ENCODE measurements at places on chromosomes 16 and 17.

DNA sequence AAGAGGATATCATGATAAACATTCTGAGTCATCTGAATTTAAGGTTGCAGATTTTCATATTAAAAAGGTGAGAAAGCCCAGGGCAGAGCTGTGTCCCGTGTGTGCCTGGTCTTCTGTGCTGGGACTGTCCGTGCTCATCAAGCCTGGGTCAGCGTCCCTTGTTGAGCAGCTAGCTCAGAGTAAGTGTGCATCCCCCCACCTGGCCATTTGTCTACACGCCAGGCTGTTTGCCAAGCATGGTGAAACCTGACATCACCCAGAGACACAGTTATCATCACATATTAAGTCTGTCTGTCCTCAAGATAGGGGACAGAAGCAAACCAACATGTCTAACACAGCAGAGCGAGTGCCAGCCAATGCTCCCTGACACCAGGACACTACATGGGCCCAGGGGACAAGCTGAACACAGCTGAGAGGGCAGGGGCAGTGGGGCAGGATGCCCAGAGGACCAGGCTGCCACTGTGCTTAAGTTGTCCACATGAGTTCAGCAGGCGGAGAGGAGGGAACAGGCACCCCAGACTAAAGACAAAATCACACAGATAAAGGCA is 57.9 kb upstream of the CNEP1R1 start:
- no peak overlapping the region for H3K27ac ChIP-seq
- no peak overlapping the region for H3K4me3 ChIP-seq
- no peaks in the 10 kb centered on the region for H3K36me3 ChIP-seq
- no peaks in the 10 kb centered on the region for H3K4me1 ChIP-seq

DNA sequence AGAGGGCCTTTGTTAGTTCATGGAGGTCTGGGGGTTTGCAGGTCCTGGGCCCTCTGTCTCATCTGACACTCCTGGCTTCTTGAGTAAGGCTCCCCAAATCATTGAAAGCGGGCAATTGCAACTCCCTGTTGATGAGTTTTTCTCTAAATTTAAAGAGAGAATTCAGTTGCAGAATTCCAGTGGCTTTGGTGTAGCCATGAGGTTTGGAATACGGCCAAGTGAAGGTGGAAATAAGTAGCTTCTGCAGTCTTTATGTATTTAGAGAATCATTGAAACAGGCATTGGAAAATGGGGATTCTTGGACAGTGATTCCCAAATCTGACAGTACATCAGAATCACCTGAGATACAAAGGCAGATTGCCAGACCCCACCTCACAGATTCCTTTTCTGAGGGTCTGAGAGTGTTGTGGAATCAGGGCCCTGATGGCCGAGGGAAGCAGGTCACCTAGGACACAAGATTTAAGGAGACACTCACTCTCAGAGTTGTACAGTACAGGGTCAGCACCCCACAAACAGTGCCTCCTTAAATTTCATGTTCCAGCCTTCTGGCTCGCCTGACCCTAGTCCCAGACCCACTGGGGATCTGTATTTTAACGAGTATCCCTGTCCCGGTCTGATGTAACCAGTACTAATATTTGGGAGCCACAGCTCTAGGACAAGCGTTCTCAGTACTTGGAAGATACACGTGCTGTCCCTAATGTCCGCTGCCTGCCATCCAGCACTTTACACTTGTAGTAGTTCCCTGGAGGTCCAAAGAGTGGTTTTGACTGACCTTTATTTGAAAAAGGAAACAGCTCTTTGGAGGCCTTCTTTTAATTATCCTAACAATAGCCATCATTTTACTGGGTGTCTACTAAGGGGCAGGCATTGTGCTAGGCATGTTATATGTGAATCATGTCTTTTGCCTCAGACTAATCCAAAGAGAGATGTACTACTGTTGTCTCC is 37.8 kb downstream of the YPEL2 start:
- H3K27me3 ChIP-seq, result no peaks in the 10 kb centered on the region
- peak overlapping the region; percentile 83 for H3K27ac ChIP-seq
- no peak overlapping the region for H3K4me3 ChIP-seq
- no peak for DNase-seq

- H3K36me3 ChIP-seq, result no peaks in the 10 kb centered on the region
- H3K4me1 ChIP-seq, result no peaks in the 10 kb centered on the region
- no peaks in the 10 kb centered on the region for H3K27me3 ChIP-seq
Measured at GRCh38 chr16:21608639-21609328, 9.4 kb downstream of the METTL9 start.

DNA sequence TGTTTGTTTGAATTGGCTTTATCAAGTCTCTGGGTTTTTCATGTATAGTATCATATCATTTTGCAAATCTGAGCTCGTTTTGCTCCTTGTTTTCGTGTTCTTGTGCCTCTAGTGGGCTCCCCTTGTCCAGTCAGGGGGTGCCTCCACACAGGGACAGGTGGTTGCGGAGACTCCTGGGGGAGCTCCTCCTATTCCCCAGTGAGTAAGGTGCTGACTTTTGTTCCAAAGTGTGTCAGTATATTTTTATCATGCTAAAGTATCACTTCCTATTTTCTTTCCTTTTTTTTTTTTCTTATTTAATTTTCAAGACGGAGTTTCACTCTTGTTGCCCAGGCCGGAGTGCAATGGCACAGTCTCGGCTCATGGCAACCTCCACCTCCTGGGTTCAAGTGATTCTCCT is 30.3 kb upstream of the IL17C start:
- no peak for DNase-seq
- no peak overlapping the region for H3K27ac ChIP-seq
- H3K36me3 ChIP-seq, result no peaks in the 10 kb centered on the region
- no peaks in the 10 kb centered on the region for H3K27me3 ChIP-seq
- no peak overlapping the region for H3K4me3 ChIP-seq

DNA sequence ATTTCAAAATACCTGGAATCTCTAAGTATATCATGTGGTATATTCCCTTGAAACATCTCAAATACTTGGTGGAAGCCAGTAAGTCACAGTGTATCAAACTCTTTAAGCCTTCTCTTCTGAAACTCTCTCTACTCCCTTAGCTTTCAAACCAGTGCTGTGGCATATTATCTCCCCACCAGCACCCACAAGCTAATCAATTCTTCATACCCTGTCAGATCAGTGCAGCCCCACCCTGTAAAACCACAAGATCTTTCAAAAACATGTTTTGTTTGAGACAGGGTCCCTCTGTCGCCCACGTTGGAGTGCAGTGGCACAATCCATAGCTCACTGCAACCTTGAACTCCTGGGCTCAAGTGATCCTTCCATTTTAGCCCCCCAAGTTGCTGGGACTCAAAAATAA is 91.6 kb upstream of the C17orf78 start:
- DNase-seq, result no peak
- no peak overlapping the region for H3K4me3 ChIP-seq
- H3K4me1 ChIP-seq, result no peaks in the 10 kb centered on the region
- no peaks in the 10 kb centered on the region for H3K36me3 ChIP-seq
- no peak overlapping the region for H3K27ac ChIP-seq

DNA sequence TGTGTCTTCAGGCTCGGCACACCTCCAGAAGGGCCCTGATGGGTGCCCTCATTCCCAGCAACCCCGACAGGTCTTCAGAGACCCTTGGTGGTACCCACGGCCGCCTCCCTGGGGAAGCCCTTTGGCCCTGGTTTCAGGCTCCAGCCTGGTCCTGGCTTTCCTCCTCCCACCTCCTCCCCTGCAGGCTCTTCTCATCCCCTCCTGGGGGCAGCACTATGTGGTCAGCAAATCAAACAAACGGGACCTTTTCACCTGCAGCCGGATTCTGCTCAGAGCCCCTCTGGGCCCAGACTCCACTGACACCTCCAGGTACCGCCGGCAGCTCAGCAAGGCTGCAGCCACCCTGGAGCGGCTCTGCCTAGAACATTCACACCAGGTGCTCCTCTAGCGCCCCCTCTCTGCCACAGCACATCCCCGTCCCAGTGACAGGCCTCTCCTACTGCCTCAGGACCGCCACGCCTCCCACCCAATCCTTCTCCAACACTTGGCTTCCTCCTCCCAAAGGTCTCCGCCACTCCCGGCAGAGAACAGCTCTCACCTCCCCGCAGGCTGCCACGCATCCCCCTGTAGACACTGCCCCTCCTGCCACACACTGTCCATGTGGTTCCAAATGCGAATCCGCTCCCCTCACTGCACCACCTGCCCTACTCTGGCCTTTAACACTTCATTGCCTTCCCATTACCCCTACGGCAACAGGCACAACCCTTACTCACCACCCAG is 12.0 kb downstream of the CORO7 start:
- DNase-seq, result no peak
- H3K4me1 ChIP-seq, result no peaks in the 10 kb centered on the region
- no peaks in the 10 kb centered on the region for H3K36me3 ChIP-seq

- H3K36me3 ChIP-seq, result no peaks in the 10 kb centered on the region
- no peak for DNase-seq
- no peak overlapping the region for H3K27ac ChIP-seq
- H3K4me1 ChIP-seq, result no peaks in the 10 kb centered on the region
- no peak overlapping the region for H3K4me3 ChIP-seq
- H3K27me3 ChIP-seq, result no peaks in the 10 kb centered on the region
Measured at GRCh38 chr17:58246104-58246740, 7.8 kb downstream of the LPO start.

GRCh38 chr16:51524555-51525373 is 373.7 kb upstream of the SALL1 start:
- no peak overlapping the region for H3K27ac ChIP-seq
- H3K36me3 ChIP-seq, result no peaks in the 10 kb centered on the region
- H3K4me1 ChIP-seq, result no peaks in the 10 kb centered on the region
- DNase-seq, result no peak
- H3K4me3 ChIP-seq, result no peak overlapping the region
- H3K27me3 ChIP-seq, result no peaks in the 10 kb centered on the region

DNA sequence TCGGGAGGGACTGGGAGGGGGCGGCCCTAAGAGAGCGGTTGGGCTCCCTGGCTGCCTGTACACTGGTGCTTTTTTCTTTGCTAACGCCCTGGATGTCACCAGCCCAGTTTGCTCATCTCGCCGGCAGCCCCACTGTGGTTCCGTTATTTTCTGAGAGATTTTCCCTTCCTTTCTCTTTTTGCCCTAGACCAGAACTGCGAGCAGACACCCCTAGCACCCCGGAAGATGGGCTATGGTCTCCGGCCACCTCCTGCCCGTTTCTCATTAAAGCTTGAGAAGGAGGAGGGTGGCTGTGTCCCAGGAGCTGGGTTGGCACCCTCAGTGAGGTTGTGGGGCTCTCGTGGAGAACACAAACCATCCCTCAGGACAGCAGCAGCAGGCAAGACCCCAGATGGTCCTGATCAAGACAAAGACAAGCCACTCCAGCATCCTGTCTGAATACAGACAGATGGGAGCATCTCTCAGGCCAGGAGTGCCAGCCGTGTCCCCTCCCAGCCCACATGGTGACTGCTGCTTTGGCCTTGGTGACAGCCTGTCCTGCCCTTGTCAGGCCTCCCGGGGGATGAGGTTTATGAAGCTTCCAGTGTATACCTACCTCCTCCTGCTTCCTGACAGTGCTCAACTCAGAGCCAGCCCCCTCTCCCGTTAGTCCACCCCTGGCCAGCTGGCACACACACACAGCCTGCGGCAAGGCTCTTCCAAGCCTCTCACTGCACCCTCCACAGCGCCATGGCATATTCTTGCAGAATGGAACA is 77.2 kb downstream of the KCNJ12 start:
- H3K36me3 ChIP-seq, result no peaks in the 10 kb centered on the region
- no peak overlapping the region for H3K4me3 ChIP-seq
- no peak overlapping the region for H3K27ac ChIP-seq
- no peak for DNase-seq
- no peaks in the 10 kb centered on the region for H3K4me1 ChIP-seq

GRCh38 chr17:66580184-66580955 is 254.5 kb upstream of the CACNG5 start:
- no peak overlapping the region for H3K4me3 ChIP-seq
- H3K36me3 ChIP-seq, result no peaks in the 10 kb centered on the region
- no peak for DNase-seq
- no peaks in the 10 kb centered on the region for H3K27me3 ChIP-seq
- no peaks in the 10 kb centered on the region for H3K4me1 ChIP-seq
- H3K27ac ChIP-seq, result peak overlapping the region; percentile 45

GRCh38 chr17:39633570-39634183 is 3.3 kb upstream of the STARD3 start:
- H3K27ac ChIP-seq, result peak overlapping the region; percentile 68
- no peaks in the 10 kb centered on the region for H3K36me3 ChIP-seq
- H3K4me3 ChIP-seq, result no peak overlapping the region
- no peak for DNase-seq
- peaks cover 33% of the 10 kb centered on the region for H3K4me1 ChIP-seq
- no peaks in the 10 kb centered on the region for H3K27me3 ChIP-seq

DNA sequence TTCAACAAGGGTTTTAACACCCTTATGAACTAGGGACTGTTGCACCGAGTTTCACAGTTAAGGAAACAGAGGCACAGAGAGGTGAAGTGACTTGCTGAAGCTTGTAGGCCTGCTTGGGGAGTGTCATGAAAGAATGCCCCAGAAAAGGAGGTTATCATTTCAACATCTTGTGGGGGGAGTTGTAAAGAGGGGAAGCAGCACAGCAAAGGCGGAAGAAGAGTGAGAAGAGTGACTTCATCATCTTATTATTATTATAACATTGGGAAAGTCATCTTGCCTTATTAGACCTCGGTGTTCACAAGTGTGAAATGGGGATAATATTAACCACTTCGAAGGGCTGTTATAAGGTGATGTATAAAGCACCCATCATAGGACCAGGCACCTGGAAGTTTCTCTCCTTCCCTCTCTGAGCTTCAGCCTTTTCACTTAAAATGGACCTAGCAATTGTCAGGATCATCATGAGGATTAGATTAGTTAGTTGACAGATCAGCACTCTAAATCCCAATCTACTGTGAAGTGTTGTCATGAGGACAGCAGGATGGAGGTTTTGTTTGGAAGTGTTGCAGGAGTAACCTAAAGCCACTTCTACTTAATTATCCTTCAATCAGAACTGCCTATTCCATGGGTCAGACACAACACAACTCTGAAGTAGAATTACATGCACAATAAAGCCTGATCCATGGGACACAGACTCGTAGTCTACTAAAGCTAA is 2.3 kb downstream of the CCL4 start:
- H3K36me3 ChIP-seq, result no peaks in the 10 kb centered on the region
- no peak overlapping the region for H3K4me3 ChIP-seq
- H3K27me3 ChIP-seq, result no peaks in the 10 kb centered on the region
- no peak overlapping the region for H3K27ac ChIP-seq
- H3K4me1 ChIP-seq, result no peaks in the 10 kb centered on the region

- H3K27ac ChIP-seq, result no peak overlapping the region
- no peak overlapping the region for H3K4me3 ChIP-seq
- no peaks in the 10 kb centered on the region for H3K36me3 ChIP-seq
- no peak for DNase-seq
Measured at GRCh38 chr17:40850293-40850972, 16.6 kb downstream of the KRT12 start.

GRCh38 chr17:28744972-28745785 is 1.4 kb downstream of the TRAF4 start:
- H3K36me3 ChIP-seq, result peaks cover 5% of the 10 kb centered on the region
- DNase-seq, result peak; percentile 78
- no peaks in the 10 kb centered on the region for H3K27me3 ChIP-seq
- peak overlapping the region; percentile 99 for H3K4me3 ChIP-seq
- peaks cover 31% of the 10 kb centered on the region for H3K4me1 ChIP-seq

DNA sequence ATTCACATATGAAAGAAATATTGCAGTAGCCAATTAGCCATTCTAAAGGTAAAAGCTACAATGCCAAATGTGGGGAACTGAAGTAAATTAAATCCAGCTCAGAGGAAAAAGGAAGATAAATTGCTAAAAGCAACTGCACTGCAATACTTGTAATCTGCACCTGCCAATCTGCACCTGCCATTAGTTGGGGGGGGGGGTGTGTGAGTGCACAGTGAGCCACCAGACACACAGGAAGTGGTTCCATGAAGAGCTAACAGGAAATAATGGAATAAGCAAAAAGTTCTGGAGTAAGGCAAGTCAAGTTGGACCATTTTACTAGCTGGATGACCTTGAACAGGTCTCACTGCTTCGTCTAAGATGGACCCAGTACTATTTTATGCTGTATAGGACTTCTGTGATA is 191.8 kb downstream of the PARN start:
- no peak overlapping the region for H3K27ac ChIP-seq
- H3K27me3 ChIP-seq, result no peaks in the 10 kb centered on the region
- no peaks in the 10 kb centered on the region for H3K4me1 ChIP-seq
- no peaks in the 10 kb centered on the region for H3K36me3 ChIP-seq
- no peak for DNase-seq
